ENCODE measurements at places on chromosomes 6 and 20.
A peak's percentile ranks its signal among the peaks of the same experiment; 100 is the strongest.

GRCh38 chr20:48676795-48677460, 150.9 kb downstream of the PREX1 start:
- no peaks in the 10 kb centered on the region for H3K27me3 ChIP-seq
- H3K4me1 ChIP-seq, result no peaks in the 10 kb centered on the region
- H3K36me3 ChIP-seq, result peaks cover 92% of the 10 kb centered on the region
- no peak overlapping the region for H3K4me3 ChIP-seq
- DNase-seq, result no peak
- no peak overlapping the region for H3K27ac ChIP-seq

DNA sequence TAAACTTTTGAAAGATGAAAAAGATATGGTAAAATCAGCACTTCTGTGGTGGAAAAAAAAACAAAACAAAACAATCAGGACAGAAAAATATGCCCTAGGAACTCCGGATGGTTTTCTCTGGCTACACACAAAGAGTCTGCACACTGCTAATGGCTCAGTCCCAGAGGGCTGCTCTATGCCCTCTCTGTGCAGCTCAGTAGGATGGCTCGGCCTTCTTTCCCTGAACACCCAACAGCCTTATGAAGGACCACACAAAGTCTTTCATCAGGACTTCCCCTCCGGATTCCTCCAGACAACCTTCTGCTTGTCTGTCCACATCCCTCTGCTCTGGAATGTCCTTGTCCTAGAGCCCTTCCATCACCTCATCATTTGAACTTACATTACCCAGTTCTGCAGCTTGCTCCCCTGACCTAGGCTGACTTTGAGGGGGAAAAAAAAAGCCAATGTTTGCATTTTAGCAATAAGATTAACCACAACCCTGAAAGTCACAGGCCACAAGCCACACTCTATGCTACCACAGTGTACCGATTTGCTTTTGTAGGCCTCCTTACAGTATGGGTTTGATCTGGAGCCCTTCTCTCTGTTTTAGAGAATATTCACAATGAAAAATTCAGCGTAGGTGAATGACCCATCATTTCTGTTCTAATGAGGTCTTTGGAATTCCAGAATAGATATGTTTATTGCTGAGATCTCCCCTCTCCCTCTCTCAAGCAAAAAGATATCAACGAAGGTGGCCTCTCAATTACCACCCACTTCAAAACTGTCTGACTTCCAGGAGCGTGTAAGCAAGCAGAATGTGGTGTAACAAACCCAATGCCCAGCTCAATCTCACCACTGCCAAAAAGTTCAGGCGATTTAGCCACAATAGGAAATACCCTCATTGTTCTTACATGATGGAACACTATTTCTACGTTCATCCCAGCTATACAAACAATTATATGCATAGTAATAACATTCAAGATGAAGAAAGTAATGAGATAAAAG, 164.0 kb downstream of the GMDS start:
- H3K27me3 ChIP-seq, result no peaks in the 10 kb centered on the region
- H3K36me3 ChIP-seq, result no peaks in the 10 kb centered on the region
- no peak overlapping the region for H3K4me3 ChIP-seq
- H3K27ac ChIP-seq, result no peak overlapping the region
- no peak for DNase-seq

DNA sequence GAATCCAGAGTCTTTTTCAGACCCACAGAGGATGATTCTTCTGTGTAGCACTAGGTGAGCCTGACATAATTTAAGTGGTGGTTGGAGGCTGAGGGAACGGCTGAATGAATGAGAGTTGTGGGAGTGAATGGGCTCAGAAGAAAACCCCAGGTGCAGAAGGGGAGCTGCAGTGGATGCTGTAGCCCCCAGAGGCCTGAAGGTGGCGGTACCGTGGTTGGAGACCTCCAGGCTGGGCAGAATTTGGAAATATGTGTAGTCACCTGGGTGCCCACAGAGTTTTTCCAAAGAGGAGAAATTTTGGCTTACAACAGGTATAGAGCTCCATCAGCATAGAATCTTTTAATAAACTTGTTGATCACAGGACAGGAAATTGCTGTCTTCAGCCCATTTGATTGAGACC, 6.5 kb upstream of the RAET1G start:
- H3K27me3 ChIP-seq, result no peaks in the 10 kb centered on the region
- no peak overlapping the region for H3K27ac ChIP-seq
- no peaks in the 10 kb centered on the region for H3K36me3 ChIP-seq

DNA sequence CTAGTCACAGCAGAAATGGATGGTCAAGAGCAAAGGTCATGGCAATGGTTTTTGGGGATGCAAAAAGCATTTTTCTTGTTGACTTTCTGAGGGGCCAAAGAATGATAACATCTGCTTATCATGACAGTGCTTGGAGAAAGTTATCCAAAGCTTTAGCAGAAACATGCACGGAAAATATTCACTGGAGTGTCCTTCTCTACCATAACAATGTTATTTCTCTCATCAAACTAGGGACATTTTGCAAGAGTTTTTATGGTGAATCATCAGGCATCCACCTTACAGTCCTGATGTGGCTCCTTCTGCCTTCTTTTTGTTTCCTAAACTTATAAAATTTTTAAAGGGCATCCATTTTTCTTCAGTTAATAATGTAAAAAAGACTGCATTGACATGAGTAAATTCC, 302.3 kb downstream of the HIVEP2 start:
- DNase-seq, result no peak
- no peaks in the 10 kb centered on the region for H3K27me3 ChIP-seq
- no peaks in the 10 kb centered on the region for H3K4me1 ChIP-seq
- H3K4me3 ChIP-seq, result no peak overlapping the region
- H3K36me3 ChIP-seq, result no peaks in the 10 kb centered on the region
- no peak overlapping the region for H3K27ac ChIP-seq

GRCh38 chr20:53917145-53918019, 153.0 kb downstream of the BCAS1 start:
- H3K36me3 ChIP-seq, result no peaks in the 10 kb centered on the region
- no peak for DNase-seq
- H3K4me1 ChIP-seq, result peaks cover 27% of the 10 kb centered on the region
- no peaks in the 10 kb centered on the region for H3K27me3 ChIP-seq
- peak overlapping the region; percentile 59 for H3K27ac ChIP-seq
- no peak overlapping the region for H3K4me3 ChIP-seq

- no peaks in the 10 kb centered on the region for H3K36me3 ChIP-seq
- H3K4me1 ChIP-seq, result no peaks in the 10 kb centered on the region
- no peak overlapping the region for H3K4me3 ChIP-seq
- H3K27me3 ChIP-seq, result no peaks in the 10 kb centered on the region
Observed at GRCh38 chr6:147911686-147912085, 403.2 kb downstream of the SAMD5 start.

GRCh38 chr20:20358801-20359200, 9.1 kb upstream of the INSM1 start:
- no peak overlapping the region for H3K4me3 ChIP-seq
- H3K27me3 ChIP-seq, result no peaks in the 10 kb centered on the region
- DNase-seq, result no peak

DNA sequence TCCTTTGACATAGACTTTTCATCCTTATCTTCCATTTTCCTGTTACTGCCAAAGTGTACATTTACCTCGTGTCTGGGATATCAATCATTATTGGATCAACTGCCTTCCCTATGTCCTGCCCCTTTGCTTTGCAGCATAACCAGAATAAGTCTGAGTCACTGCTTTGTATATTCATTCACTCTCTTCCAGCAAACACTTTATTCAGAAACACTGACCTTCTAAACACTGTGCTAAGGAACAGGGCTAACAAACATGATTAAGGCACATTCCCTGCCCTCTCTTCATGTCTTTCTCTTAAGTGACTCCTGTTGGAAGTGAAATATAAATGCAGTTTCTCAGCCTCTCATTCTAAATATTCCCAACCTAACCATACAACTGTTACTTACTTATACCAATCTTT, 66.9 kb downstream of the COL19A1 start:
- H3K4me3 ChIP-seq, result no peak overlapping the region
- peaks cover 47% of the 10 kb centered on the region for H3K36me3 ChIP-seq
- H3K4me1 ChIP-seq, result peaks cover 9% of the 10 kb centered on the region
- H3K27ac ChIP-seq, result no peak overlapping the region
- no peaks in the 10 kb centered on the region for H3K27me3 ChIP-seq

Measured in B cell (primary cell).